ENCODE measurements at places on chromosomes 2 and 18.

- DNase-seq = peak; percentile 41
These were observed 2.8 kb upstream of the KCTD1 start for GRCh38 chr18:26550998-26551694.

- DNase-seq = no peak
These were observed 60.7 kb downstream of the ACOXL start for GRCh38 chr2:110793034-110793433.

DNA sequence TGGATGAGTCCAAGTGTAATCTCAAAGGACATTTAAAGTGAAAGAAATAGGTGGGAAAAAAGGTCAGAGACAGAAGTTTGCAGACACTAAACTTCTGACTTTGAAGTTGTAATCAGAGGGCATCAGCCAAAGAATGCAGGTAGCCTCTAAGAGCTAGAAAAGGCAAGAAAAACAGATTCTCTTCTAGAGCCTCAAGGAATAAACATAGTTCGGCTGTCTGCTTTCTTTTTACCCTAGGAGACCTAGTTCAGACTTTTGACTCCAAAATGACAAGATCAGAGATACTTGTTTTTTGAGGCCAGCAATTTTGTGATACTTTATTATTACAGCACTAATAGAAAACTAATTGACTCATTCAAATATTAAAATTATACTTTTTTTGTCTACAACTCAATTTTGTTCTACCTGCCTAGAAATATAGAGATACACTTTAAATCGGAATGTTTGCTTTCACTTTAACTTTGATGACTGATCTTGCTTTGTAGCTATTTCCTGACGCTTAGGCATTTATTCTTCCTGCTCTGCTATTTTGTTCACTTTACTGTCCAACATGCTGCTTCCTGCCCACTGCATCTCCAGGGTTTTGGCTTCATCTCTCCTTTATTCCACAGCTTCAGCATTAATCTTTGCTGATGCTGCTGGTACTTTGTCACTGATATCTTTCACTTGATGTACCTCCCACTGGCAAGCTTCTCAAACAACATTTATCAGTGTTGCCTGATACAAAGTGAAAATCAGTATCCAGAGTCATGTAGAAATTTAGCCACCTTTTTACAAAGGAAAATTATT lies 272.5 kb downstream of the DSEL start:
- DNase-seq = no peak

DNA sequence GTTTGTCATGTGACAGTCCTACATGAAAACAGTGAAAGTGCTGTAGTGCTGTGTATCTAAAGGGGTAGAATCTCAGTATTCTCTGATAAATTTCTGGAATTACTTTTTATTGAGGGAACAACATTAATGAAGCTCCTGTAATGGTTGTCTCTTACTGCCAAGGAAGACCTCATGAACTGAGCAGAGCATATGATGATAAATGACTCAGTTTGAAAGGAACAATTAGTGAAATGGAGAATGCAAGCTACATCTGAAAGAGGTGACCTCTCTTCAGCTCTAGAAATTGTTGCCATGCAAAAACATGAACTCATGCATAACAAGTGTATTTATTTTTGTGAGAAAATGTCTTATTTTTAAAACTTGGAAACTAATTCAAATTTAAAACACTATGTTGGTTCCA lies 93.6 kb downstream of the SCN9A start:
- DNase-seq = no peak

GRCh38 chr2:108870069-108870644 lies 83.6 kb downstream of the CCDC138 start:
- DNase-seq = no peak

Data from iPS-NIHi11 (cell line).